Type B pancreatic cell (in vitro differentiated cells): ENCODE measurements at places on chromosomes 7 and 10. TPM values are rescaled to one million over a fixed set of nuclear protein-coding genes. Genes with fewer than 3 reads are reported as not detected.

- no peak for DNase-seq
Measured at GRCh38 chr10:44993922-44994751, 6.6 kb upstream of the ZNF22 start.

- no peak for DNase-seq
Measured at GRCh38 chr10:43214071-43214955, 52.6 kb downstream of the RASGEF1A start.

Gene TFPI2
- 4.9 TPM in 2 replicates for total RNA-seq

DNA sequence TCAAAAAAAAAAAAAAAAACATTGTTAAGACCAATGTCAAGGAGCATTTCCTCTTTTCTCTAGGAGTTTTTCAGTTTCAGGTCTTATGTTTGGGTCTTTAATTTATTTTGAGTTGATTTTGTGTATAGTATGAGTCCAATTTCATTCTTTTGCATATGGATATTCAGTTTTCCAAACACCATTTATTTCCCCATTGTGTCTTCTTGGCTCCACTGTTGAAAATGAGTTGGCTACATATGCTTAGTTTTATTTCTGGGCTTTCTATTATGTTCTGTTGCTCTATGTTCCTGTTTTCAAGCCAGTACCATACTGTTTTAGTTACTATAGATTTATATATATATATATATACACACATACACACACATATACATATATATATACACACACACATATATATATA lies 736.6 kb upstream of the LRRTM3 start:
- DNase-seq, result no peak

GRCh38 chr7:137880432-137880831 lies 33.7 kb upstream of the DGKI start:
- no peak for DNase-seq

DNA sequence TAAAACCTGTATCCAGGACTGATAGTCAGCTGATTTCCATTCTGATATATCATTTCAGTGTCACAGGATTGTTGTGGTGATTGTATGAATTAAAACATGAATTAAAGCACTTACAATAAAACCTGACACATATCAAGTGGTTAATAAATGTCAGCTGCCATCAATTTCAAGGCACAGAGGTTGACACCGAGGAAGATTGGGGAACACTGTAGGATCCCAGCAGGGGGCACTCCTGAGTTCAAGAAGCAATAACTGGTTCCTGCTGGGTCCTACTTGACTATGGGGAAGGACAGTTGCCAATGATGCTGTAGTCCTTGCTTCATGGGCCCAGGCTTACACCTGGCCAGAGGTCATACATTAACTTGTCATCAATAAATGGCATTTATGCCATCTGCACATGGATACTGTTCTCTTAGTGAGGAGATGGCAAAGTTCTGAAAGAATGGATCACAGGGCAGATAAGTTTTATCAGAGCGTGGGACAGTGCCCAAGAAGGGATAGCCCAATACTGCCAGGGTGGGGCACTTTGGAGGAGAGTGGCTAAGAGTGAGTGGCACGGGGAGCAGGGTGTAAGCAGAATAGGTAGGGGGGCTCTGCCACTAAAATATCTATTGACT lies 24.1 kb downstream of the FZD1 start:
- no peak for DNase-seq
